Immature natural killer cell (primary cell): ENCODE measurements at places on chromosomes 7 and 10. TPM values are rescaled to one million over a fixed set of nuclear protein-coding genes. Genes with fewer than 3 reads are reported as not detected.

- DNase-seq: no peak
- H3K4me1 ChIP-seq: peaks cover 36% of the 10 kb centered on the region
- H3K27me3 ChIP-seq: no peaks in the 10 kb centered on the region
- H3K4me3 ChIP-seq: no peak overlapping the region
- H3K36me3 ChIP-seq: peaks cover 7% of the 10 kb centered on the region
Measured at GRCh38 chr10:88895250-88895649, 15.2 kb downstream of the STAMBPL1 start.

- no peak overlapping the region for H3K4me3 ChIP-seq
- no peak overlapping the region for H3K27ac ChIP-seq
- DNase-seq: no peak
Measured at GRCh38 chr10:49426490-49427360, 30.8 kb upstream of the DRGX start.

DNA sequence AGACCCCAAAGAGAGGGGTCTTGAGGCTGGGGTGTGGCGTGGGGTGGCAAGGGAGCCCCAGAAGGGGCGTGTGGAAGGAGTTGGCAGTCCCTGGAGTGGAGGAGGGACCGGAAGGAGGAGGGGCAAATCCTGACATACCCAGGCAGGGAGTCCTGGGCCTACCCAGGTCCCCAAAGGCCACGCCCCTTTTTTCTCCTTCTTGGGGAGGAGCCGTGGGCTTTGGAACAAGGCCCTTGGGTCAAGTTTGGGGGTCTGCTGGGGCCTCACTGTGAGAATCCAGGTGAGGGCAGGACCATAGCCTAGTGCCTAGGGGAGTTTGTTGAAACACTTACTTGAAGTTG, 1.2 kb upstream of the SMARCD3 start:
- peaks cover 36% of the 10 kb centered on the region for H3K4me1 ChIP-seq
- H3K36me3 ChIP-seq: no peaks in the 10 kb centered on the region
- H3K4me3 ChIP-seq: peak overlapping the region; percentile 85
- H3K27ac ChIP-seq: no peak overlapping the region
- no peak for DNase-seq
- peaks cover 20% of the 10 kb centered on the region for H3K27me3 ChIP-seq

The ZNF804B gene
- polyA plus RNA-seq: not detected
